Vagina (tissue), 2 donors: ENCODE measurements at places on chromosomes 16 and 17. TPM values are rescaled to one million over a fixed set of nuclear protein-coding genes. Genes with fewer than 3 reads are reported as not detected.

The PLA2G10 gene
- total RNA-seq, result not detected

The NUP93 gene
- total RNA-seq, result 43.7 TPM

The NT5C3B gene
- 71.5 TPM for total RNA-seq

The TEX19 gene
- total RNA-seq, result not detected

The SLC16A6 gene
- total RNA-seq, result 2.7 TPM

The TM4SF5 gene
- not detected for total RNA-seq
